ENCODE measurements at places on chromosomes 4 and X. TPM values are rescaled to one million over a fixed set of nuclear protein-coding genes. Genes with fewer than 3 reads are reported as not detected.

Gene NUDT9
- total RNA-seq, result 17.3 TPM

Gene SNX25
- 24.5 TPM for total RNA-seq

Gene GPAT3
- 6.7 TPM for total RNA-seq

Gene RTL3
- under 0.01 TPM for total RNA-seq

Gene S100P
- not detected for total RNA-seq

Gene WAS
- total RNA-seq, result not detected

Gene P2RY4
- total RNA-seq, result 0.10 TPM

Gene NUDT10
- total RNA-seq, result 0.38 TPM

Gene NR0B1
- not detected for total RNA-seq

Gene ART3
- total RNA-seq, result 0.33 TPM

Gene CLCN4
- 14.0 TPM for total RNA-seq

Gene TMSB15A
- total RNA-seq, result 0.33 TPM

Gene CXCL6
- 0.10 TPM for total RNA-seq

Gene XKRX
- under 0.01 TPM for total RNA-seq

Gene ARMCX5
- total RNA-seq, result 16.7 TPM

Gene CEP135
- 8.2 TPM for total RNA-seq

Gene CT45A1
- not detected for total RNA-seq

Gene ZMAT1
- 2.4 TPM for total RNA-seq

Gene KLHL4
- 44.6 TPM for total RNA-seq

Gene SRPX2
- total RNA-seq, result 39.4 TPM

Gene DUX4
- not detected for total RNA-seq

Data from vein endothelial cell (primary cell).